ENCODE measurements at places on chromosomes 7 and 10.
A peak's percentile ranks its signal among the peaks of the same experiment; 100 is the strongest.

DNA sequence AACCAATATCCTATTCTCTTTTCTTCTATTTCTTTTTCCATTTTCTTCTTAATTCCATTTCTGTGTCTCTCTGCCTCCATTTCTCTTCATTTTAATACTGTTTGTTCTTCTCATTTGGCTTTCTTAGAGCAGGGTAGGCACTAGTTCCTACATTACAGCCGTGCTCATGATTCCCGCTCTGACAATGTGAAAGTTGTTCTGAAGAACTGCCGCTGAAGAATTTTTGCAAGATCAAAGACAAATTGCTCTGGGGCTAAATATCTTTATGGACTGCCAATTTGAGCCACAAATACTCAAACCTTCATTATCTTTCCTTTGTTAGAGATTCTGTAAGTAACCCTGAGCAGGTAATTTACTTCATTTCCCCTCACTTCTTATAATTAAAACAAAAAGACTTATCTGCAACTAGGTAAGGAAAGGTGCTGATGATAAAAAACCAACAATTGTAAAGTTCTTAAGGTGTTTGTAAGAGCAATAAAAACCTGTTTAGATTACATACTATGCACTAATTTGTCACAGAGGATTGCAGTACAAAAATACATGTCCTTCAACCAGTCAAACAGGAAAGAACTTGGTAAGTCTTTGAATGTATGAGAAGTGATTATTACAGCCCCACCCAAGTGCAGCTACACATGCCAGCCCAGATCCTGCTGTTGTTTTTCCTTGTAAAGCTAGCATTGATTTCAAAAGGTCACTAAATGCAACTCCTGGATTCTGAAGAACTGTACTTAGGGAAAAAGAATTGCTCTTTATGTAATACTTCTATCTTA, 127.5 kb downstream of the COL28A1 start:
- DNase-seq: no peak

GRCh38 chr10:128864554-128865295, 602.3 kb upstream of the MGMT start:
- no peak for DNase-seq

GRCh38 chr10:74177140-74177677, 26.2 kb downstream of the ADK start:
- DNase-seq: peak; percentile 56

- no peak for DNase-seq
Measured at GRCh38 chr10:77580482-77580881, 57.1 kb downstream of the KCNMA1 start.

DNA sequence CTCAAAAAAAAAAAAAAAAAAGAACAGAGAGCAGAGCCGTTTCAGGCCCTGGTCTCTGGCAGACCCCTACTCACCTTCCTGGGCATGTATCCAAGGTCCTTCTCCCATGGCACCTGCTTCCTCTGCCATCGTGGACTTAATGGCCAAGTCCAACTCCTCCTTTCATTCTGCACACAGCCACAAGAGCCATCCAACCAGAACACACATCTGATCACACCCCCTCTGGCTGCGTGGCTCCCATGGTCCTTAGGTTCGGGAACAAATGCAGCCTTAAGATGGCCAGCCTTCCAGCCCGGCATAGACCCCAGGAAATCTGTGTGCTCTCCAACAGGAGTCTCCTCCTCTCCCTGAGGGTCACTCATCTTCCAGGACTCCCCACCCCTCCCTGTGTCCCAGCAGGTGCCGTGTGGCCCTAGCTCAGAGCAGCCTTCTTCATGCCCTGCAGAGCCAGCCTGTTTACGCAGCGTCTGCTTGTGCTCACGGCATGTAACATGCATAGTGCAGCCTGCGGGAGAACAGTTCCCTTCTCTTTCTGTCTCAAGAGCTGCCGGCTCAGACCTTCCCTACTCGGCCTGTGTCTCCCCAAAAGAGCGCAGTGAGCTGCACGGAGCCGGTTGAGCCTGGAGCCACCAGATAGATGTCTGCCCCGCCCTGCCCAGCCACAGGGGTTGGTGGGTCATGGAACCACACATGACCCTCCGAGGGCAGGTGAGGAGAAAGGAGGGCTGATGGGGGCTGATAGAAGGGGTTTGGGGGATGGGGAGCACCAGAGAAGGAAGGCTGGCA, 157.3 kb downstream of the NRF1 start:
- no peak for DNase-seq

- no peak for DNase-seq
Measured at GRCh38 chr10:97151307-97151914, 34.3 kb downstream of the SLIT1 start.

- no peak for DNase-seq
Measured at GRCh38 chr7:24508316-24508715, 64.9 kb upstream of the PALS2 start.

GRCh38 chr7:16765436-16765859, 11.9 kb downstream of the TSPAN13 start:
- DNase-seq: no peak

GRCh38 chr10:69696073-69696731, 66.2 kb downstream of the FAM241B start:
- peak; percentile 5 for DNase-seq

- no peak for DNase-seq
Measured at GRCh38 chr10:66916030-66916429, 9.8 kb upstream of the LRRTM3 start.

GRCh38 chr7:101390901-101391301, 28.2 kb downstream of the COL26A1 start:
- peak; percentile 52 for DNase-seq

DNA sequence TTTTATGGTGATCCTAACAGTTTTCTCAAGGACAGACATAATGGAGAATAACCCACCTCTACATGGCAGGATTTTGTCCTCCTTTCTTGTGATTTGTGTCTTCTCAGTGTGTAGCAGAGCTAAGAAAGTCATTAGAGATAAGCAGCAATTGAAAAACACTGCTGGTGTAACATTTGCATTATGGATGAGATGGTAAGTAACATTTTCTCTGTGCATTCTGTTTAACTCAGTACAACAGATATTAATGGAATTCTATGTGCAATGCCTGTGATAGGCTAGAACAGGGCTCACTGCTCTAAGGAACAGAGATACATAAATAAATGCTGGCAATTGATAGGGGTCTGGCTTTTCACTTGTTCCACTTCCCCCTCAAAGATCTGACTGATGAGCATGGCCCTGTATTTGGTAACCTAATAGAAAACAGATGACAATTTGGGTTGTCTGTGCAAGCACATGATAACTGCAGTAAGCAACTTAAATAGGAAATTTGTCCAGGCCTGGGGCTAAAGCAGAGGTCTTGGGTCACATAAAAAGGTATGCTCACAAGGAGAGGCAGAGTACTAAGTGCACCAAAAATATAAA, 560.3 kb upstream of the POM121L12 start:
- DNase-seq: no peak

Measured in CD4-positive, alpha-beta T cell treated with Interleukin-6 for 4 hours (primary cell).